Lung (tissue), 17 donors: ENCODE measurements at places on chromosomes 2 and 18. TPM values are rescaled to one million over a fixed set of nuclear protein-coding genes. Genes with fewer than 3 reads are reported as not detected.

DNA sequence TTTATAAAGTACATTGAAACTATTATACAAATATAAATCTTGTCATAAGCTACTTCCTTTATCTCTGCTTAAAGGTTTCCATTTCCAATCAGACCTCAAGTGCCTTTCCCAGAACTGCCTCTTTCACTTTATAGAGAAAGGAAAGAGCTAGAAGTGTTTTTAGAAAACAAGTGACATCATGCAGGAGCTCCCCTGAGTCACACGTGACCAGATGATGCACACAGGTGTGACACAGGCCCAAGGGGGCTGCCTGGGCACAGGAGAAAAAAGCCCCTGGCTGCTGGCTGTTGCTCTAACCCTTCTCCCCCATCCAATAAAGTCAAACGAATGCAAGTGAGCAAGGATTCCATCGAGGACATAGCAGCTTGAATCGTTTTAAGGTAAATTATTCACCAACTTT, 21.4 kb upstream of the SH3BP4 start:
- H3K36me3 ChIP-seq: no peaks in the 10 kb centered on the region
- H3K27ac ChIP-seq: no peak overlapping the region
- no peaks in the 10 kb centered on the region for H3K27me3 ChIP-seq
- no peak overlapping the region for H3K4me3 ChIP-seq
- no peak for DNase-seq

- no peaks in the 10 kb centered on the region for H3K4me1 ChIP-seq
- peak; percentile 93 for DNase-seq
- H3K27ac ChIP-seq: no peak overlapping the region
- no peaks in the 10 kb centered on the region for H3K27me3 ChIP-seq
- no peak overlapping the region for H3K4me3 ChIP-seq
These were observed 40.1 kb downstream of the TMEM17 start for GRCh38 chr2:62465741-62466502.

GRCh38 chr18:70464343-70465114, 175.7 kb downstream of the SOCS6 start:
- no peak overlapping the region for H3K27ac ChIP-seq
- H3K36me3 ChIP-seq: no peaks in the 10 kb centered on the region
- peak; percentile 83 for DNase-seq
- peaks cover 4% of the 10 kb centered on the region for H3K4me1 ChIP-seq

GRCh38 chr2:101823347-101823791, 125.9 kb downstream of the MAP4K4 start:
- H3K27me3 ChIP-seq: no peaks in the 10 kb centered on the region
- peak overlapping the region; percentile 27 for H3K27ac ChIP-seq

- no peaks in the 10 kb centered on the region for H3K27me3 ChIP-seq
- H3K36me3 ChIP-seq: no peaks in the 10 kb centered on the region
- H3K4me1 ChIP-seq: no peaks in the 10 kb centered on the region
These were observed 671.8 kb upstream of the SLC39A10 start for GRCh38 chr2:194985258-194985657.

GRCh38 chr18:7458884-7459283, 108.2 kb upstream of the PTPRM start:
- no peak for DNase-seq
- H3K27ac ChIP-seq: no peak overlapping the region
- H3K27me3 ChIP-seq: no peaks in the 10 kb centered on the region
- H3K36me3 ChIP-seq: no peaks in the 10 kb centered on the region

GRCh38 chr2:240876475-240877251, 8.0 kb downstream of the AGXT start:
- peaks cover 20% of the 10 kb centered on the region for H3K4me1 ChIP-seq
- peak; percentile 56 for DNase-seq
- no peaks in the 10 kb centered on the region for H3K36me3 ChIP-seq
- no peak overlapping the region for H3K27ac ChIP-seq

DNA sequence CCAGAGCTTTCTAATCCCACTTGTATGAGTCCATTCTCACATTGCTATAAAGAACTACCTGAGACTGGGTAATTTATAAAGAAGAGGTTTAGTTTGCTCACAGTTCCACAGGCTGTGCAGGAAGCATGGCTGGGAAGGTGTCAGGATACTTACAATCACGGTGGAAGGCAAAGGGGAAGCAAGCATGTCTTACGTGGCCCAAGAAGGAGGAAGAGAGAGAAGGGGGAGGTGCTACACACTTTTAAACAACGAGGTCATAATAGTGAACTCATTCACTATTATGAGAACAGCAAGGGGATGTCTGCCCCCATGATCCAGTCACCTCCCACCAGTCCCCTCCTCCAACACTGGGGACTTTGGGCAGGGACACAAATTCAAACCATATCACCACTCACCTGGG, 67.8 kb downstream of the TTC32 start:
- no peak for DNase-seq
- no peaks in the 10 kb centered on the region for H3K27me3 ChIP-seq
- H3K4me1 ChIP-seq: no peaks in the 10 kb centered on the region
- no peak overlapping the region for H3K27ac ChIP-seq
- H3K4me3 ChIP-seq: no peak overlapping the region

GRCh38 chr2:106833256-106833655, 52.7 kb downstream of the ST6GAL2 start:
- H3K4me3 ChIP-seq: no peak overlapping the region
- peak; percentile 40 for DNase-seq
- no peaks in the 10 kb centered on the region for H3K27me3 ChIP-seq
- H3K27ac ChIP-seq: no peak overlapping the region
- H3K4me1 ChIP-seq: no peaks in the 10 kb centered on the region
- no peaks in the 10 kb centered on the region for H3K36me3 ChIP-seq

GRCh38 chr2:95350774-95351597, 51.5 kb upstream of the FAHD2A start:
- H3K27ac ChIP-seq: no peak overlapping the region
- peaks cover 3% of the 10 kb centered on the region for H3K27me3 ChIP-seq
- no peaks in the 10 kb centered on the region for H3K36me3 ChIP-seq
- DNase-seq: no peak
- peaks cover 6% of the 10 kb centered on the region for H3K4me1 ChIP-seq

GRCh38 chr2:104332731-104333130, 521.2 kb upstream of the POU3F3 start:
- no peak overlapping the region for H3K4me3 ChIP-seq
- DNase-seq: peak; percentile 56
- no peaks in the 10 kb centered on the region for H3K4me1 ChIP-seq
- no peak overlapping the region for H3K27ac ChIP-seq
- no peaks in the 10 kb centered on the region for H3K27me3 ChIP-seq

GRCh38 chr2:185507719-185508118, 230.9 kb upstream of the FSIP2 start:
- H3K4me1 ChIP-seq: no peaks in the 10 kb centered on the region
- no peaks in the 10 kb centered on the region for H3K27me3 ChIP-seq
- H3K27ac ChIP-seq: no peak overlapping the region

- H3K27me3 ChIP-seq: no peaks in the 10 kb centered on the region
- DNase-seq: no peak
- no peaks in the 10 kb centered on the region for H3K36me3 ChIP-seq
- no peaks in the 10 kb centered on the region for H3K4me1 ChIP-seq
- H3K27ac ChIP-seq: no peak overlapping the region
These were observed 54.5 kb downstream of the PARD6G start for GRCh38 chr18:80192653-80193385.

The SOX11 gene
- 13.3 TPM for total RNA-seq

The PRSS56 gene
- not detected for total RNA-seq

The LYPD6 gene
- total RNA-seq: 6.3 TPM
